GM12878 (cell line): ENCODE measurements at places on chromosomes 1 and 21.

DNA sequence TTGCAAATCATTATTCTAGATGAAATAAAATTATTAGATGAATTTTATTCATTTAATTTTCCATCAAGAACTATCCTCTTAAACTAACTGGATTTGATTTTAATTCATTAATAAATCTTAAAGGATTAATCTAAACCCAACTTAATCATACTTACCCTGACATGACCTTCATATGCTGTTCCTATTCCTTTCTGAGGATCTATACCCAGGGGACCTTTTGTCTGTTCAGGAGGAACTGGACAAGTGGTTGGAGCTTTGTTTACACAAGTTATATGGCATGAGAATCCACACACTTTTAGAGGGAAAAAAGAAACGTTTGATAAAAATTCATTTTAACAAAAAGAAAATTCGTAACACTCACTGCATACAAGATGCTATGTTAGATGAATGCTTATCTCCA is 95.2 kb downstream of the COQ8A start:
- no peak for DNase-seq

DNA sequence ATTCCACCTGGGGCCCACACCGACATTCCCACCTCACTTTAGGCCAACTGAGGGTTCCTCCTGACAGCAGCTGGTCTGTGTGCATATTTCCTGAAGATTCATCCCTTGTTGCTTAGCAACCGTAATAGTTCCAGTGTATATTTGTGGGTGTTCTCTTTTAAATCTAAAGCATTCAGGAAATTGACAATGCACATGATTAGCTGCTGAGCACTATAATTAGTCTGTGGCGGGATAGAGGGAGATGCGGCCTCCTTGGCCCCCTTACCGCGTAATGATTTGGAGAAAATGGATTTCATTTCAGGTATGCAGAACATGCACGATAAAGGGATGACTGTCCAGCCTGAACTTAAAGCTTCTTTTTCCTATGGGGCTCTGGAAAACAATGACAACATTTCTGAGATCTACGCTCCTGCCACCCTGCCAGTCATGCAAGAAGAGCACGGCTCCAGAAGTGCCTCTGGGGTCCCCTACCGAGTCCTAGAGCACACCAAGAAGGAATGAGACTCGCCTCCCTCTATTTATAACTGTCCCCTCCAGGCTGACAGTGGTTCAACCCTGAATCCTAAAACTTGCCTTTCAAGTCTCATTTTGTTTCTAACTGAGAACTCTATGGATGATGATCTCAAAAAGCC is 33.8 kb upstream of the RCAN3 start:
- DNase-seq: no peak

DNA sequence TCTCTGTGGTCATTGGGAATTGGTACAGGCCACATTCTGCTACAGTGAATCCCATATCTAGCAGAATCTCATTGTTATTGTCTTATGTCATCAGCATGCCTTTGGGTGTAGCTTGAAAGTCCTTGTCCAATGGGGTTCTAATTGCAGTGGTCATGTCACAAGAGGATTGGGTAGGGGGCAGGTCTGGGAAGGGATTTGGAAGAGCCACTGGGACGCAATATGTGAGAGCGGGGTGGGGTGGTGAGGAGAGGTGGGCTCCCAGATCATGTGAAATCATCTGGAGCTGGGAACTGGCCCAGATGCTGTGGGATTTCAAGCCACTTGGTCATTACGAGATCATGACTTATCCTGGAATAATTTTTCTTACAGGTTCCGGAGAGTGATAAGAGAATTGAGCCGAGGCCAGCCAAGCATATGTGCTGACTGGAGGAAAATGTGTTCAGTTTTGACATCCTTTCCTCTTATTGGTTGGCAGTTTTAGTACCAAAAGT is 16.3 kb downstream of the CNIH3 start:
- DNase-seq: no peak

GRCh38 chr1:240999826-241000225 is 357.2 kb downstream of the RGS7 start:
- DNase-seq: no peak

- DNase-seq: no peak
Measured at GRCh38 chr1:7009741-7010525, 224.7 kb downstream of the CAMTA1 start.

DNA sequence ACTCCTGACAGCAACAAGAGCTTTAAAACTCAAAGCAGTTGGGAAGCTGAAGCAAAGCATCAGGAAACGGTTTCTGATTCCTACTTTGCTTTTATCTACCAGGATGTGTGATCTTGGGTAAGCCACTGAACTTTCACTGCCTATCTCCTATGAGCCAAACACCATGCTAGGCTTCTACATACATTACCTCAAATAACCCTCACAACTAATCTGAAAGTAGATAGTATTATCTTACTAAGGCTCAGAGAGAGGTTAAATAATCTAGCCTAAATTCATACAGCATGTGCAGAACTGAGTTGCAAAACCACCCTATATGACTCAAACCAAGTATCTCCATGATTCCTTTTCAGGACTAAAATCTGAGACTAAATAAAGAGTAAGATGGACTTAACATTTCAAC is 83.8 kb downstream of the EVI5 start:
- no peak for DNase-seq

GRCh38 chr21:35840949-35841348 is 219.4 kb downstream of the SETD4 start:
- no peak for DNase-seq

DNA sequence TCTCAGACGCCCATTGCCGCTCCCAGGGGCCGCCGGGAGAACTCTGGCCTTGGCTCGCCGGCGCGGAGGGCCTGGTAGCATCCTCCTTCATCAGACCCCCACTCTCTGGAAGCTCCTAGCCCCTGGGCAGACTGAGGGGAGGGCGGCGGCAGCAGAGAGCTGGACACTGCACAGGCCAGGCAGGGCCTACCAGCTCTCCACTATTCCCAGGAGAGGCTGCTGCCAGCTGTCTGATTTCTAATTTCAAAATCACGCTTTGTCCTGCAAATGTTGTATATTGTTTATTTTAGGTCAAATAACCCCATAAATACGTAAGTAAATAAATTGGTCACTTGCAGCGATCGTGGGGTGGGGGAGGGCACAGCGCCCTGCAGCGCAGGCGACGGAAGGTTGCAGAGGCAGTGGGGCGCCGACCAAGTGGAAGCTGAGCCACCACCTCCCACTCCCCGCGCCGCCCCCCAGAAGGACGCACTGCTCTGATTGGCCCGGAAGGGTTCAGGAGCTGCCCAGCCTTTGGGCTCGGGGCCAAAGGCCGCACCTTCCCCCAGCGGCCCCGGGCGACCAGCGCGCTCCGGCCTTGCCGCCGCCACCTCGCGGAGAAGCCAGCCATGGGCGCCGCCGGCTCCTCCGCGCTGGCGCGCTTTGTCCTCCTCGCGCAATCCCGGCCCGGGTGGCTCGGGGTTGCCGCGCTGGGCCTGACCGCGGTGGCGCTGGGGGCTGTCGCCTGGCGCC is at the start of gene MTARC1:
Gene MTARC1, plus strand, starts transcription at position 577 of the 732 bp plus-strand sequence. Its CDS starts 32 bp downstream, at position 609.
- DNase-seq: no peak

GRCh38 chr1:210302501-210302900 is 26.2 kb upstream of the HHAT start:
- no peak for DNase-seq

- no peak for DNase-seq
Measured at GRCh38 chr1:208584167-208584755, 340.1 kb upstream of the PLXNA2 start.

DNA sequence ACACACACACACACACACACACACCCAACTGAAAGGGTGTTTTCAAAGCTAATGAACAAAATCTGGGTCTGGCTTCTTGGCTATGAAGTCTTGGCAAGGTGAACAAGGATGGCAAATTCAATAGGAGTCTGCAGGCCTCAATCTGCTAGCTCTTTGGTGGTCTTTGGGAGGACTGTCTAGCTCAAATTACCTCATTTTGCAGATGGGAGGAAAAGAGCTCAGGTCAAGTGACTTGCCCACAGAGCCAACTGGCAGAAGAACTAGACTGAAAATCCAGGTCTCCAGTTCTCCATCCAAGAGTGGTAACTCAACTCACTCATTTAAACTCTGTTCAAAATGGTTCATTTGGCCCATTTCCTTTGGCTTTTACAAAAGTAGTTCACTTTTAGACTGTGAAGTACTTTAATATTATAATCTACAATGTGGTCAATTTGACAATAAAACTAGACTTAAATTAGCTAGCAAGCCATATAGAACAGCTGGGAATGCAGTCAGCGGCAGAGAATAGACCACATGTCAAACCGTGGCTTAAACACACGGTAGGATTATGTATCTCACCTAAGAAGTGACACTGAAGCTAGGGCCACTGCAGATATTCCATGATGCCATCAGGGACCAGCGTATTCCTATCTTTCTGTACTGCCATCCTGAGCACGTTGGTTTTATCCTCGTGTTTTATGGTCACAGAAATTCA is 112.9 kb downstream of the APP start:
- DNase-seq: no peak

DNA sequence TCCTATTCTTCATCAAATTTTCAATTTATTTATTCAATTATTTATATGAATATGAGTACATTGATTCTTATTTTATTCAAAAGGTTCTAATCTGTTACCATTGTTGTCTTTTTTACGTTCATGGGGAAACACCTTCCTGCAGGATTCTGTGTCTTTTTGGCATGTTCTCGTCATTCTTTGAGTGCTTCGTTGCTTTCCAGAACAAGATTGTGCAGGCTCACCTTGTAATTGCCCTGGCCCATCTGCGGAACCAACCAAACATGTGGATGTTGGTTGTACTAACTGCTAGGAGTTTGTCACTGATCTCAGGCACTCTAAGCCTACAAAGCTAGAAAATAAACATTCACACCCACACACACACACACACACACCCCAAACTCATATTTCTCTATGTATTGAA is 182.1 kb downstream of the TTLL7 start:
- DNase-seq: no peak

DNA sequence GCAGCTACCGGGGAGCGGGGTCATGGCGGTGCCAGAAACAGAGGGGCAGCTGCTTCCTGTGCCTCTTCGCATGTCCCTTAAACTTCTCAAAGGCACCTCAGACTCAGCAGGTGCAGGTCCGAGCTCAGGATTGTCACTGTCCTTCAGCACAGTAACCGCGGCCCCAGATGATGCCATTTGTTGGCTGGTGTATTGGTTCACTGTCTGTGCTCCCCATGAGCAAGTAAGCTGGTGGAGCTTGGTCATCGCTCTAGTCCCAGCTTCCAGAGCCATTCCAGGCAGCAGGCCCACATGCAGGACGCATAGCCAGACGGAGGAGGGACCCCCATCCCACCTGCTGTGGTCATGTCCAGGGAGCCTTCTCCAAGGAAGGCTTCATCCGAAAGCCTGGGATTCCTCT is 154.0 kb upstream of the AJAP1 start:
- no peak for DNase-seq

GRCh38 chr1:111553196-111553595 is 49.8 kb upstream of the ADORA3 start:
- no peak for DNase-seq

DNA sequence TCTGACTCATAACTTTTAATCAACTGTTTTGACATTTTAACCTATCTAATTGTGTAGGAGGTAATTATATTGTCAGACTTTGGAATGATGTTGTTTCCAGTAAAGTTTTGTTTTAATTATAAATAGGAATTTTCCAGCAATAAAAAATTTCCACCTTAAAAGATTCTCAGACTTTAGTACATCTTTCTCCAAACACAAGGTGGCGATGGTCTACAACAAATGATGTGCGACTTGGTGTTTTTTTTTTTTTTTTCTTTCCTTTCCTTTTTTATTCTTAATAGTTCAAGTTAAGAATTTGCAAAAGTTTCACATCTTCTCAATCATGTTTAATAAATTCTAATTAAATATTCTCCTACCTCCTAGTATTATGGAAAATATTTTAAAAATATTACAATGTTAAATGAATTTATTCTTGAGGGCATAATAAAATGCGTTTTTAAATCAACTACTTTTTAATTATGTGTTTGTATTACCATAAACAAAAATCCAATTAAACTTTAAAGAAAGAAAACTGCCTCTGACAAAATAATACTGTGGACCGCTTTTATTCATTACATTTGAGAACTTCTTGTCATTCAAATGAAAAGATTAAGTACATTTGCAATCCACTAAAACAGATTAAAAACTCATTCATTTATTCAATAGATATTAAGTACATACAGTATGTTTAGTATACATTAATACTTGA is 4.4 kb upstream of the ADAMTS1 start:
- no peak for DNase-seq

DNA sequence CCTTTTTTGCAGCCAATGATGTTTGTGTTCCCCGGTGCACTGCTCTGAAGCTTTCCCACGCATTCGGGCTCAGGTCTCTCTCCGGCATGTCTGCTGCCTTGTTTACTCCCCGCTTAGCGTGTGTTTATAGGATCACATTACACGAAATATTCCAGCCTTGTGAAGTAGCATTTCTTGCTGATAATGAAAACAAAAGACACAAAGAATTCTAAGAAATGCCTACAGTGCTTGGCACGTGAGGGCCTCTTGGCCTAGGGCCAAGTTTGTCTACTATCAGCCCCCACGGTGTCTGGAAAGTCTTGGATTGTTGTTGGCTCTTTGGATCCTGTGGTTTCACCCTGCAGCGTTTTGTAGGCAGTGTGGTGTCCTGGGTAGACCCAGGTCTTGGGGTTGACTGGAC is 11.2 kb upstream of the GSTM4 start:
- no peak for DNase-seq

GRCh38 chr1:220040028-220040596 is 6.2 kb downstream of the EPRS1 start:
- no peak for DNase-seq

GRCh38 chr1:240991230-240991629 is 365.8 kb downstream of the RGS7 start:
- no peak for DNase-seq

GRCh38 chr1:204455063-204455830 is 39.4 kb downstream of the PIK3C2B start:
- no peak for DNase-seq

DNA sequence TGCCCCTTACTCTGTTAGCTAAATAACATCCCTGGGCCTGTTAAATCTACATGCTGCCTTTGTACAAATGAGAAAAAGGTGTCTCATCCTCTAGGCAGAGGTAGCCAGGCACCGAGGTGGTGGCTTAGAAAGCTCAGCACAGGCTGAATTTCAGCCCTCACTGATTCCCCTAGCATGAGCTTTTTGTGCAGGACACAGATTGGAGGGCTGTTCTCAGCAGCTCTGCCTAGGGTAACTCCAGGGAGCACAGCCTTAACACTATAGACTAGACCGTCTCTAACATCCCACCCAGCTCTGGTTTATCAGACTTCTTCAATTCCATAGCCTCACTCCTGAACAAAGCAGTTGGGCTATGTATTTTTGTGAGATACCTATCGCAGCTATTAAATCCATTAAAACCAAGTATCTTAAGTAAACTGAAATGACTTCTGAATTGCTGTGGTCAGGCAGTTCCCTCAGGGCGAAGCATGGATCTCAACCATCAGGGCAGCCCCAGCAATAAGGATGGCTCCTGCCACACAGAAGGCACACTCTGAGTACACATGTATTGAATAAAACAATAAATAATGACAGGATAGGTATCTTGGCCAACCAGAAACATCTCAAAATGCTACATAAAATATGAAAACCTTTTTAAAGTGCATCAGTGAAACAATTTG is 14.8 kb downstream of the S100A6 start:
- DNase-seq: no peak

GRCh38 chr1:162141281-162142054 is 72.0 kb downstream of the NOS1AP start:
- DNase-seq: no peak
